Epithelial cell of esophagus (primary cell): ENCODE measurements at places on chromosomes 4 and X.

DNA sequence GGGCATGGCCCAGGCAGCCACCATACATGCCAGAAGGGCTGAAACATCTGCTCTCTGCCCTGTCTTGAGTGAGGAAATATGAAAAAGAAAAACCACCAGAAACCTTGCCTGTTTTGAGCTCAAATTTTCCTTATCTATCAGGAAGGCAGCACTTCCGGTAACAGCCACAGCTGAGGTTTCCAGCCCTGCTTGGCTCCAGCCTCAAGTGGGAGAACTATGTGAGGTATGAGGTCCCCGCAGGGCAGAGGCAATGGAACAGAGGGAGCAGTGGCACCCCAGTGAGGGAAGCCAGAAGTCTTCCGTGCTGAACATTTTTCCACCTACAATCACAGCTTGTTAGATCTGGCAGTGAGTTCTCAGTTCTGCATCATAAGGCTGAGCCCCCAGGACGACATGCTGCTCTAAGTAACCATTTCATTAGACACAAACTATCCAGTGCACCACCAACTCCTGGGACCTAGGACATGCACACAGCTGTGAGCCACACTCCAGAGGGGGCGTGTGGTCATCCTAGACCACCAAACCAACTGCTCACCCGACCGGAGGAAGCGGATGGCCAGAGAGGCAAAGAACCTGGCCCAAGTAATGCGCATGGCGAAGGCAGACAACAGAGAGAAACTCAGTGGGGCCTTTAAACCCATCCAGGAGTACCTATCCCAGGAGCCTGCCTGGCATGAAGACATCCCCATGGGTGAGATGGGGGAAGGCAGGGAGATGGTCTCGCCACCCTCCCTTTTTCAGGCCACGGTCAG lies 22.6 kb downstream of the WDR1 start:
- no peak for DNase-seq

DNA sequence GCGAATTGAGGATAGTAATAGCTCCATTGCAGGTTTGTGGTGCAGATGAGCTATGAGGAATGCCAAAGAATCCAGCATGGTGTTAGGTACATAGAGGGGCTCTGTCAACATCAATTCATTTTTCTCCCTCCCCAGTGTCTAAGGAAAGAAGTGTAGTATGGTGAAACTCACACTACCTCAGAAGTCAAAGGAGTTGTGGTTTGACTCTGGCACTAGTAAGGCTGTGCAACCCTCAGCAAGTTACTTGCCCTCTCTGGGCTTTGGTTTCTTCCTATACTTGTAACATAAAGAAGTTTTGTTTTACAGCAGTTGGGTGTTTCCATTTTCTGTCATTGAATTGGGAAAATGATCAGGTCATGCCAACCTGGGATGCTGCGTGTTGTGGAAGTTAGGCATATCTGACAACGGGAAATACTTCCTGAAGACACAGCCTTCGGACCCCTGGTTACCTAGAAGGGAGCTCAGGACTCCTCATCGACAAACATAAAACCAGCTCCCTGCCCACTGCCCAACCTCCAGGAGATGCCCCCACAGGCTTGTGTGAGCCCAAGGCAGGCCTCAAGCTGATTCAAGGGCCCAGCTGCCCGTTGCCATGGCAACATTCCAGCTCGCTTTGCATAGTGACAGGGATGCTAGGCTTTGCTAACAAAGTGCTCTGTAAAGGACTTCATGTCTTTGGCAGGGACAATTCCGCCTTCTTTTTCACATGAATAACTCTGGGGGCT lies 71.4 kb downstream of the RTL5 start:
- DNase-seq, result no peak

DNA sequence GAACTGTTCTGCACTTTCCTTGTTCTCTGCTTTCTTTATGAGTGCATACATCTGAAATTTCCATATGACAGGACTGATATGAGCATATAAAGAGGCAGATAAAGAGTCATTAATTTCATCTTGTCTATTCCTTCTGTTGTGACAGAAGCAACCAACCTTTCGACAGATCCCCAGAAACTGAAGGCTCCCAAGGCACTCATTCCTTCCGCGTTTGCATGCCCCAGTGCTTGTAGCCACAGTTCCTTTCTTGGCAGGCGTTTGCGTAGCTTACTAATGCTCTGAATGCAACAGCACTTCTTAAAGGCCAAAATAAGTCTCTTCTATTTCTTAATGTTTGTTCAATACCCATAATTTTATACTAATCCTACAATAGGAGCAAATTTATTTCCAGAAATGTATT lies 94.0 kb upstream of the TBL1X start:
- DNase-seq, result no peak

GRCh38 chrX:155056471-155056870 lies 14.5 kb downstream of the CMC4 start:
- DNase-seq, result no peak

GRCh38 chr4:166092797-166093290 lies 219.8 kb downstream of the TLL1 start:
- peak; percentile 74 for DNase-seq

DNA sequence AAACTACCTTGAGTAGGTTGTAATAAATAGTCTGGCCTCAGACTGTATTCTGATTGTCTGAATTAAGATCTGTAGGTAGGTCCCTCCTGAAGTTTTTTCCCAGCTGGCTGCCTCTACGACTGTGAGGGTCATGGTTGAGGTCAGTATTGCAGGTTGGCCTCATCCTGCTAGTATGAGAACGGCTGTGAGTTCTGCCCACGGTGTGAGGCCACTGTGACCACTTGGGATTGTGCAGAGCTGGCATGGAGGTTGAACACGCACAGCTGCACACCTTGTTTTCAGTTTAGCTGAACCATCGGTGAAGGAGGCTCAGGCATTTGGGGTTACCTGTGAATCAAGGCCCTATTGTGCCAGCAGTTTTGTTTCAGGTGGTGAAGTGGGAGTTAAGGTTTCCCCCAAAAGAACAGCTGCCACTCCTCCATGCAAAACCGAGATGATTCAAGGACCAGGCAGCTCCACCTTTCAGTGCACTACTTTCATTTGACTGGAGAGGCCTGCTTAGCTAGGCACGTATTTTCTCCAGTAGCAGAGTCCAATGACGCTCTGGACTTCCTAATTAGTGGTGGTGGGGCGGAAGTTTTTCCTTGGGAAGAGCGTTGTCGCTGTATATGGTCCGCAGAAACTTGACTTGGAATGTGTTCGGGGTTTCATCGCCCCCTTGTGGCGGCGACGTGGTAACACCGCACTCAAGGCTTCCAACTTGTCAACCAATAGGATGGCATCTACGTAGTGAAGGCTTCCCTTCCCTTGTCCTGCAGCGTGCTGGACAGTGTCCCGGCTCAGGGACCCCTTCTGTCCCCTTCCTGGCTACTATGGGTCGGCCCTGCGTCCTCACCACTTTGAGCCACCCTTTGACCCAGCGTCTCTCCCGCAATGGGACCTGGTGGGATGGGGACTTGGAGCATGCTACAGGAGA lies 13.8 kb downstream of the CMC4 start:
- peak; percentile 70 for DNase-seq

DNA sequence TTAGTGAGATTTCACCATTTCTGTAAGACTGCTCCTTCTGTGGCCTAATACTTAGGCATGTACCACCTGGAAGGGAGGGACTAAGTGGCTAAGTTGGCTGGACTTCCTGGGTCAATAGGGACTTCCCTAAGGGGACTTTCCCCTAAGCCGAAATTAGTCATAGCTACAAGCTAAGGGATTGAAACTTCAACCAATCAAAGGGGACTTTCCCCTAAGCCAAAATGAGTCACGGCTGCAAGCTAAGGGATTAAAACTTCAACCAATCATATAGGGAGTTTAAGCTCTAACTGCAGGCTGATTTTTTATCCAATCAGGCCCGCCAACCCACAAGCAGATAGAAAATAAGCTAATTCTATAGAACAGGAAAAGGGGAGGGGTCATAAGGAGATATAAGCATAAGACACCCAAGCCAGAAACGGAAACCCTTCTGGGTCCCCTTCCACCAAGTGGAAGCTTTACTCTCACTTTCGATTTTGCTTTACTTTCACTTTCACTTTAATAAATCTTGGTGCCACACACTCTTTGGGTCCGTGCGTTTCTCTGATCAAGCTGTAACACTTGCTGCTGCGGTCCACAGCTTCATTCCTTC lies 382.8 kb downstream of the KLHL4 start:
- peak; percentile 0 for DNase-seq

DNA sequence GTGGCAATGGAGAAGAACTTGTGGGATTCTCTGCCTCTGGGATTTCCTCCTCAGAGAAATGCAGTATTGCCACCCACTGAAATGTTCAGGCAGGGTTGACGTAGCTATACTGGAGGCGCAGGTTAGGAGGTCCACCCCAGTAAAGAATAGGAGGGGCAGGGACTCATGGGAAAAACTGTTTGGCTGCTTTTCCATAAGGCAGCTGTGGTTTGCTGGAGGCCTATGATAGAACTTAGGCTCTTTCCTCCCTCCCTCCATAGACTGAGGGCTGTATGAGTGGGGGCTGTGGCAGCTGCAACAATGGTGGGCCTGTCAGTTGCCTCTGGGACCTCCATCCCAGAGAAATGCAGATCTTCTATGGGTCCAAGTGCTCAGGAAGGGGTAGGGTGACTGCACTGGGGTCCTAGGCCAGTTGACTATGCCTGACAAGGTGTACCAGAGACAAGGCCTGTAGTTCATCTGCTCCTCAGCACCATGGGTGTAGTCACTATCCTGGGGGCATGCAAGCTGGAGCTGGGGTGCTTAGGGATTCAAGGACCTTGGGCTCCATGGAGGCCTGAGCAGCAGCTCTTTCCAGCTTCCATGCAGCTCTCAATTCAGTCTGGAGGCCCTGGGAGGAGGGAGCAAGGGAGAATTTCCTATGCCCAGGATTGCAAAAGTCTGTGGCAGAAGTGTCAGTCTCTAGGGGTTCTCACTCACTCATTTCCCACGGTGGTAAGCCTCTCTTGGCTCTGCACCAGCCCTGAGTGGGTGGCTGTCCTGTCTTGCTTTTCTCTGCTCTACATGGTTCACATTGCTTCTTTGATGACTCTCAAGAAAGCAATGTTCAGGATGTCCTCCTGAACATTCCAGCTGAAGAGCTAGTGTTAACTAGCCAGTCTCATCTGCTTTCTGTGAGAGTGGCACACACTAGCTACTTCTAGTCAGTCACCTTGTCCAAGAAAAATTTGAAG lies 353.0 kb downstream of the IDS start:
- DNase-seq, result peak; percentile 92

DNA sequence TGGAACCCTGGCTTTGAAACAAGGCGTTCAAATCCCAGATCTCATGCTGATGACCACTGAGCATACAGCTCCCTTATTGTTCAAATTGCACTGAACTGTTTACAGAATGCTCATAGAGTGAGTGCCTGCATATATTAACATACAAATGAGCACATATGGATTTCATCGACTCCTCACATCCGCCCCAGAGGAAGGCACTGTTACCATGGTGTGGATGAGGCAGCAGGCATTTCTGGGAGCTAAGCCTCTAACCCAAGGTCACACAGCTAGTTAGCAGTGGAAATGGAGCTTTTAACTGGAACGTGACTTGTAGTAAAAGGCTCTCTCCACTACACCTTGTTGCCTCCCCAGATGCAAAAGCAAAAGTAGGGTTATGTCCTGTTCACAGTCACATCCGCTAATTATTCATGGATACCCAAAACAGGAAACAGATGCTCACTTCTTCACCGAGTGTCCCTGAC lies 289.7 kb downstream of the STK32B start:
- no peak for DNase-seq

GRCh38 chr4:75549019-75549418 lies 6.8 kb upstream of the ODAPH start:
- peak; percentile 13 for DNase-seq

- peak; percentile 63 for DNase-seq
These were observed 14.1 kb downstream of the NOP14 start for GRCh38 chr4:2948895-2949781.

DNA sequence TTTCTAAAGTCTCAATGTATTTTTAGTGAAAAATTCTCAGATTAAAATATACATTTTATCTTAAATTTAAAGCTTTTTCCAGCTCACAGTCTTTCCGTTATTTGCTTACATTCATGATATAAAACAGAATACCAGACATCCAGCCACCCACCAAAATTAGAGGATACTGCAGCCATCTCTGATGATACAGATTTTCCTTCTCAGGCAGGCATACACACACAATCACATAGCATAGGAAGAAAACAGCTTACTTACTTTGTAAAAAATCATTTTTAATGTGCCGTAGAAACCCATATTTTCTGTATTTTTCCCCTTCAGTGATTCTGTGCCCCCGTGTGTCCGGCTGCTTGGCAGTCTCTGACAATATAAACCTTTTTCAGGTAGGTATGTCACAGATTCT lies 183.7 kb downstream of the FBXW7 start:
- no peak for DNase-seq

DNA sequence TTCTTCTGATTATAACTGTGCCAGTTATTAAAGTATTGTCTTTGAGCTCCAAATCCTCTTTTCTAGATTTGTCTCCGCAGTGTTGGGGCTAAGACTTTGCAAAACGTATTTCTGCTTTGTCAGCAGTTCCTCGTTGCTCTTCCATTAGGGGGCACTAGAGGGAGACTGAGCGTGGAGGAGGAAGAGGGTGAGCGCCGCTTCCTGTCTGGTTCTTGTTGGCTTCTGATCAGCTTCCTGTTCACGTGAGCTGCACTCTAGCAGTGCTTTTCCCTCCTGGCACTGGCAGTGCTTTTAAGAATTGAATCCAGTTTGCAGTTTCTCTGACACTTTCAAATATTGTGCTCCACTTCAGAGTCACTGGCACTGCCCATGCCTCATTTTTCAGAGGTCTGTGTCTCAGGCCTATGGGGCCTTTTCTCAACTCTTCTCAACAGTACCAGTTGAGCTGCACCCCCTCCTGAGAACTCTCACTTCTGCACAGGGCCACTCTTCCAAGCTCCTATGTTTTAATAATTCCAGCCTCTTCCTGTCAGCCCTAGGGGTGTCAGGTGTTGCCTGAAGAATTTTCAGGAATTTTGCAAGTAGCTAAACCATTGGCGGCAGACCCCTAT lies 54.4 kb upstream of the LCORL start:
- DNase-seq, result peak; percentile 11

DNA sequence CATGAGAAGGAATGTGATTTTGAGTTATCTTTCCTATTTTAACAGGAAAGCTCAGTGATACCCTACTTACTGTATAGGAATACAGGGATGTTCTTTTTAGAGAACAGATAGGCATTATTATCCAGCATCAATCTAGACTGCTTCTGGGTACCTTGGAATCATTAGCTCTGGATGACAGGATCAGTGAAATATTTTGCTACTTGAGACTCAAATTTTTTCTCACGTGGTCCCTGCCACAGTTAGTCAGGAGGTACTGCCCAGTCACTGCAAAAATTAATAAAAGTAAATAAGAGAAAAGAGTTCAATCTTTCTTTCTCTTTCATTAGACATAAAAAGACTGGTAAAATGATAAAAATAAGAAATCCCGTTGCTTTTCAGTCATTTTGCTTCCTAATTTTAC lies 5.5 kb downstream of the ZNF827 start:
- no peak for DNase-seq
